ENCODE measurements at places on chromosomes 13 and 19.

DNA sequence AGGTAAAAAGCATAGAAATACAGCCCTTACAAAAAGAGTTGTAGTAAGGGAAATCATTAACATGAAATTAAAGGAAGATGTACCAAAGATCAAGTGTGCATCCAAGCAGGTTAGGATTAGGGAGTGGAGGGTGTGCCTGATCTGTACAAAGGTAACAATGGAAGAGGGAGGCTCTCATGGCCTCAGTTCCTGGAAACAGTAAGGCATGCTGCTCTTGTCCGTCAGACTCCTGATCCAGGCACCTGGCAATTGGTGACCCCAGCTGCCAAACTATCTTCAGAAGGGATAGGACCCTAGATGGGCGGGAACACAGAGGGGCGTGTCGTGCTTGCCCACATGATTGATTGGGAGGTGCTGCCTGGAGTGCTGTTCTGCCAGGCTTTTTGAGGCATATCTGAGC lies 4.5 kb downstream of the TEX26 start:
- no peak for DNase-seq

DNA sequence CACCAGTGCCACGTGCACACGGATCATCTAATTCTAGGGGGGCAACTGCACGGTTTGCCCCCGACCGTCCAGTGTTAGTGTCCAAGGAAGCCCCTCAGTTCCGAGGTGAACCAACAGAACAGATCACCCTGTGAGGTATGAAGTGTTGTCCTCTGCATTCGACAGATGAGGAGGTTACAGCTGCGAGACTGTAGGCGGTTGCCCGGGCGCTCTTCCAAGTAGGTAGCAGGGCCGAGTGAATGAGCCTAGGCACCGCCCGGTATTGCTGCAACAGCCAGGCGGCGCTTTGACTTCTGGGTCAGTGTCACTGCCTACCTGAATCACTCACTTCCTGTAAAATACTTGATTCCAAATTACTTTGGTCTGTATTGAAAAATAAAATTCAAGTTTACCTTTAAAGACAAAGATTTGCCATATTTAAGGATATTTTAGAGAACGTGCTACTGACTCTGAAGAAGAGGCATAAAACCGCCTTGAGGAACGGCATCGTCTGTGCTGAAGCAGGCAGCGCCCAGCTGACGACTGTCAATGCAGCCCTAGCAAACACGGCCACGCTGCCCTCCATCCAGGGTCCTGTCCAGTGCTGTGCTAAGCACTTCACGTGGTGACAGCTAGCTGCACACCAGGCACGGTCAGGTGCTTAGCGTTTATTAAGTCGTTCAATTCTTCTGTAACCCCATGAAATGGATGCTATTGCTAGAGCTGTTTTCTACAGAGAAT lies 19.3 kb upstream of the RASA3 start:
- DNase-seq: no peak

DNA sequence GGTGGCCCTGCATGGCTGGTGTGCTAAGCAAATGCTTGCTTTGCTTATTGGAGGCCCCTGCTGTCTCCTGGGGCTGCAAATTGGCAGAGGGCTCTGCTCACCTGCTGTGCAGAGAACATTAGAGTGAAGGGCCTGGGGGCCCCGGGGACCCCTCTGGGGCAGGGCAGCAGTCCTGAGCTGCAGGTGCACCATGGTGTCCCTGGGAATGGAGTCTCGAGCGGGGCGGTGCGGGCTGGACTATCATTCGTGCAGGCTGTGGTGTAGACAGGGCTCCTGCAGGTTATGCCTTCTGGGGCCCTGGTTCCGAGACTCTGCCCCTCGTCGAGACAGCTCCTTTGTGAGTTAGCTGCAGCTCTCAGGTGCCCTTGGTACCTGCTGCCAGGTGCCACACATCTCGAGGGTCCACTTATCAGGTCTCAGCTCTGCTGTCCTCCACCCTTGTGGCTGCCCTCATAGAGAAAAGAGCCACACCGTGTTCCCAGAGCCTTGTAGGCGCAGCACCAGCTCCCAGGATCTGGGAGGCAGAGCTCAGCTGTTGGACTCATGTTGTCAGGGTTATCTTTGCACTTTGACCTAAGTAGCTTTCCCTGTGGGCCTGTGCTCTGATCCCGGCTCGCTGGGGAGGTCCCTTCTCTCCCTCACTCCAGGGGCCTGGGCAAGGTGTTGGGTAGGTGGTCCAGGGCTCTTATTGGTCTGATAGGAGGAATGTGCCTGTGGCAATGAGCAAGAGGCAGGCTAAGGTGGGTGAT lies 58.0 kb upstream of the ZNF536 start:
- DNase-seq: no peak

DNA sequence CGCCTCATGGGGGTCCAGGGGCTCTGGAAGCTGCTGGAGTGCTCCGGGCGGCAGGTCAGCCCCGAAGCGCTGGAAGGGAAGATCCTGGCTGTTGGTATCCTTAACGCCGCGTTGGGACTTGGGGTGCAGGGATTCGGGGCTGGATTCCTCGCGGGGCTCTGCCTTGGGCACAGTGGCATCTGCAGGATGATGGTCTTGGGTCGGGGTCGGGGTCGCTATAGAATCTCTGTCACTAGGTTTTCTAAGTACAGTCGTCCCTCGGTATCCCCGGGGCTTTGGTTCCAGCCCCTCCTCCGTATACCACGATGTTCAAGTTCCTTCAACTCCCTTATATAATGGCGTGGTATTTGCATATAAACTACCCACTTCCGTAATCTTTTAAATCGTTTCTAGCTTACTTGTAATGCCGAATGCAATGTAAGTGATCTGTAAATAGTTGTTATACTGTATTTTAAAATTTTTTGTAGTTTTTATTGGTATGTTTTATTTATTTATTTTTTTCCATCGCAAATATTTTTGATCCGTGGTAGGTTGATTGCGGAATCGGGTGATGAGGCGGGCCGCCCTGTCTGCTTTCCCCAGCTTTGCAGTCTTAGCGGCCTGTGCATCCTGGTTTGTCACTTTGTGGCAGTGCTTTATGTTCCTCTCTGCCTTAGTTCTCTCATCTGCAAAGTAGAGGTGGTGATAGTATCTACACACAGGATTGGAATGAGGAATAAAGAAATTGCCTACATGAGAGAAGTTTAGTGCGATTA lies 606 bp downstream of the ERCC5 start:
- DNase-seq: no peak

GRCh38 chr19:30310602-30311263 lies 61.5 kb upstream of the ZNF536 start:
- no peak for DNase-seq

DNA sequence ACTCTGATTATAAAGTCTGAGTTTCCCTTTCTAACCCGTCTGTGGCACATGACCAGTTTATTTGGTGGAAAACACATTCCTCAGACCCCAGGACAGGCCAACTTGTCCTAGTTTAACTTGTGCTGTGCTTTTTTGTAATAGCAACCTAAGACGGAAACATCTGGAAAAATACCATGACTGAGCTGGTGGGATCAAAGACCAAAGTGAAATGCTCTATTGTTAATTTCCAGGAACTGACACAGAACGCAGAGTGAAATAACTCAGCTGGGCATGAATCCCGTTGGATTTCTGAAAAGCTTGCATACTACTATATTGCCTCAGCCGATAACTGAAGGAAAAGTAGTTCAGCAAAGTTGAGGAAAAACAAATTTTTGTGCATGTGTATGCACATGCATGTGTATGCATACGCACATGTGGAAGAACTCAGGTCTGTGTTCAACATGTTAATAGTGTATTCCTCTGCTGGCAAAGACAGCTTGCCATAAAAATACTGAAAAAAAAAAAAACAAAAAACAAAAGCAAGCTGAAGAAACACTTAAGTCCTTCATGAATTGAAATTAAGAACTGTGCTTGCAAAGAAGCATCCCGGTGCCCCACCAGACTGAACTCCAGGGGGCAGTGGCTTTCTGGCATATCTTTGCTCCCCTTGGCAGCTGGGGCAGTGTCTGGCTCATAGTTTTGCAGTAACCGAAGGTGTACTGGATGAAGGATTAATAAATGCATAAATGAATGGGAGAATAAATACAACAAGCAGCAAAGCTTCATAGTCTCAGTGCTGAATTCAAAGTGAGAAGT lies 187.8 kb downstream of the LHFPL6 start:
- no peak for DNase-seq

DNA sequence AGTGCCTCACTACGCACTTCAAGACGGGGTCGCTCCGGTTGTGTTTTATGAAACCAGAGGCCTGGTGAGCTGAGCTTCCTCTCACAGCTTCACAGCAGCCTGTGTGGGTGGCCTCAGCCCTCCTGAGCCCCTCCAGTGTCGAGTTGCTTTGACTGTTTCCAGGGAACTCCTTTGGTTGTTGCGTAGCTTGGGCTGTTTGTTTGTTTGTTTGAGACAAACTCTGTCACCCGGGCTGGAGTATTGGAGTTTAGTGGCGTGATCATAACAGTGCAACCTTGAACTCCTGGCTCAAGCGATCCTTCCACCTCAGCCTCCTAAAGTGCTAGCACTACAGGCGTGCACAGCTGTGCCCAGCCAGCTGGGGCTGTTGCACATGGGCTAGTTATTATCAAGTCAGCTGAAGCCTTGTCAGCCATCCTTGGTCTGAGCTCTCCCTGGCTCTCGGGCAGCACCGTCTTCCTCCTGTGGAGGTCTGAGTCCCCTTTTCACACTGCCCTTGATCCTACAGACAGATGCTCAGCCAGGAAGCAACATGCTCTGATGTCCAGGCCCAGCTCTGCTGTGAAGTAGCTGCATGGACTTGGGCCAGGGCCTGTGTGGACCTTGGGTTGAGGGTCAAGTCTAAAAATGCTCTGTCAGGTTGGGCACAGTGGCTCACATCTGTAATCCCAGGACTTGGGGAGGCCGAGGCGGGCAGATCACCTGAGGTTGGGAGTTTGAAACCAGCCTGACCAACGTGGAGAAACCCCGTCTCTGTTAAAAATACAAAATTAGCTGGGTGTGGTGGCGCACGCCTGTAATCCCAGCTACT lies 10.2 kb downstream of the DOT1L start:
- no peak for DNase-seq

DNA sequence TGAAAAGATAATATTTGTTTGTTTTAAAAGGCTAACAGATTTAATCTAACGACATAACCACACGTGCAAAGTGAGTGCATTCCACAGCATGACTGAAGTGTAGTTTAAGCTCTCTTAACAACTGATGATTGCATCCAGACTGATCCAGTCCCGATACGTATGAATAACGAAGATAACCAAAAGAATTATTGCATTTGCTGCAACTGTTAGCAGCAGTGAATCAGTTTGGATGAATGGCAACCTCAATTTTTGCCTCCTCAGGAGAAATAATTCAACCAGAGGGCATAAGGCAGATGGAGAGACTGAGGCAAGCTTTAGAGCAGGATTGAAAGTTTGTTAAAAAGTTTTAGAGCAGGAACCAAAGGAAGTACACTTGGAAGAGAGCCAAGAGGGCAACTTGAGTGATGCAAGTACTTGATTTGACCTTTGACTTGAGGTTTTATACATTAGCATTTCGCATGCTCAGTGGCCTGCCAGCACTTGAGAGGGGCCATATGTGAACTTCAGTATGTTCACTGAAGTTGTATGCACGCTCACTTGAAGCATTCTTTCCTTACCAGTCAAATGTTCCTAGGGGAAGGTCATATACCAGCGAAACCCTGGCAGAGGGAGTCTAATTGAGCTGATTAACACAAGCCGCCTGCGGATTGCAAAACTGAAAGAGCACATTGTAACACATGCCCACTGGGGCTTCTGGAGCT lies 835.0 kb upstream of the PCDH20 start:
- DNase-seq: no peak

DNA sequence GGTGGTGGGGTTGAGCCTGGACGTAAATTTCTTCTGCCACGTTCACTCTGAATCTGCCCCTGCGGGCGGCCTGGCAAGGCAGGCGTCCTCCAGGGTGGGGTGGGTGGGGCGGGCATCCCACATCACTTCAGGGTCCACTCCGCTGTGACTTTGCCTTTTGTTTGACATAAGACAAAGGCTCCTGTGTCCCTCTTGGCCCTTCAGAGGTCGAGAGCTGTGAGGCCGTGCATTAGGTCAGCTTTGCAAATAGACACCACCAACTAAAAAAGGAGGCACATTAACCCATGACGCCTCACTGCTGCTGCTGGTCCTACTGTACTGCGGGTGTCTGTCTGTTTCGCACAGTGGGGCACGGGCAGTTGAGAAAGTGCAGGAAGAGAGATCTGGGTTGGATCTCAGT lies 10.5 kb upstream of the ZNF536 start:
- DNase-seq: no peak

All from GM18507 (cell line).